Stromal cell of bone marrow (primary cell): ENCODE measurements at places on chromosomes 5 and 9.

DNA sequence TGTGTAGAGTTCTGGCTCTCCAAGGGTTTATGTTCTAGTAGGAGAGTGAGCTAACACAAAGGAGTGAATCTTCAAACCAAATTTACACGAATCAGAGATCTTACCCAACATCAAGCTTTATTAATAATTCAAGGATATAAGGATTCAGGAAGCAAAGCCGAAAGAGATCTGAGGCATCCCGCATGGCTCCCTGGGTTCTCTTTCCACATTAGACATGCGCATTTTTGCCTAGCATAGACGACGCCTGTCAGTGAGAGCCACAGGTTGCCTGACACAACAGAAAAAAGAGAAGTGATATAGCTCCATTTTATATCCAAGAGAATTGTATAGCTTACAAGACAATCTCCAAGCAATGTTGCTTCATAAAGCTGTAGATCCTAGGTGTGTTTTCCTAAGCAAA, 52.6 kb downstream of the ESM1 start:
- no peak for DNase-seq

DNA sequence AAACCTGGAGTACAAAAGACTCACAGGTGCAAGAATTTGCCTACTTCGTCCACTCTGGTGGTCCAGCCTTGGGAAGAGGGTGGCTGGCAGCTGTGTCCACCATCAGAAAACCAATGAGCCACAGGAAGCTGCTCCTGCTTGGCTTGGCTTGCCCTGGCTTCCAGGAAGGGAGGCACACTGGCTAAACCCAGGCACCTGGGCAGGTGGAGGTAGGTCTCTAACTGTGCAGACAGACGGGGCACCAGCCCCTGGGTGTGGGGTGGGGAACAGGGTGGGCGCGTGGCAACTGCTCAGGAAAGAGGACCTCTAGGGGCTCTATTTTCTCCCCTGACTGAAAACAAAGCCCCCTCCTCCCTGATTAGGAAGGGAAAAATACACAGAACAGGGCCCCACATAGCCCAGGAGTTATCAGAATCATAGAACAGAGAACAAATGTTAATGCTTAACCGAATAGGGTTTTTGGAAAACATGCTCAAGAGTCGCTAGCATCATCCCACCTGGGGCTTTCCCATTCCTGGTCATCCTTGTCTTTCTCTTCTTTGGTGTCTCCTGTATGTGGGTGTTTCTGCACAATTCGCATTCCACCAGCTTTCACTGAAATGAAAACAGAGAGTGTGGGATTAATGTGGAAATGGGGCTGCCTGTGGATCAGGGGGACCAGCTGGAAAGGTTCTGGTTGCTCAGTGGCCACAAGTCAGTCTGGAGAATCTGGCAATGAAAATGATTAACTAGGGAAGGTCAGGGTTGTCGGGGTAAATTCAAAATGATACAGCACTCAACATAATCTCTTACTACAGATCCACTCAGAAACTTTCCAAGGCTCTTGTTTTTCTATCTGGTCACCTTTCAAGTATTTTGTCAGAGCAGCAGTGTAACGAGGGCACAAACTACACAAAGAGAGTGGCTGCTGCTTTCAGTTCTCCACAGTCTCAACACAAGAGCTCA, 13.1 kb downstream of the DAP start:
- DNase-seq = no peak

GRCh38 chr5:179769796-179770195, 24.0 kb upstream of the LTC4S start:
- DNase-seq = no peak

DNA sequence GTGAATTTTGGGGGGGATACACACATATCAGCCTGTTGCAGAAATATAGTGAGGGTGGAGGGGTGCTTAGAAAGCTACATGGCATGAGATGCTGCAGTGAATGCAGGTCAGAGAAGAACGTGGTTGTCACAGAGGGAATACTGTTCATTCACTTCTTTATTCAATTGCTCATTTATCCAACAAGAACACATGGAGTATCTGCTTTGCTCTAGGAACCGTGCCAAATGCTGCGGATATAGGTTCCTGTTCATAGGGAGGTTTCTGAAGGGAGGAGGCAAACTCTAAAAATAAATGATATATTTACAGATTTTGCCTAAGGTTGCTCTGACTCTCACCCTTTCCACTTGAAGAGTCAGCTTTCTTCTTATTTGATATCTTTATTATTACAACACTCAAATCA, 444.3 kb upstream of the CLINT1 start:
- DNase-seq = no peak

- no peak for DNase-seq
These were observed 208.8 kb upstream of the IRX2 start for GRCh38 chr5:2960294-2960693.

GRCh38 chr9:127444921-127445850, 6.0 kb downstream of the RPL12 start:
- no peak for DNase-seq

DNA sequence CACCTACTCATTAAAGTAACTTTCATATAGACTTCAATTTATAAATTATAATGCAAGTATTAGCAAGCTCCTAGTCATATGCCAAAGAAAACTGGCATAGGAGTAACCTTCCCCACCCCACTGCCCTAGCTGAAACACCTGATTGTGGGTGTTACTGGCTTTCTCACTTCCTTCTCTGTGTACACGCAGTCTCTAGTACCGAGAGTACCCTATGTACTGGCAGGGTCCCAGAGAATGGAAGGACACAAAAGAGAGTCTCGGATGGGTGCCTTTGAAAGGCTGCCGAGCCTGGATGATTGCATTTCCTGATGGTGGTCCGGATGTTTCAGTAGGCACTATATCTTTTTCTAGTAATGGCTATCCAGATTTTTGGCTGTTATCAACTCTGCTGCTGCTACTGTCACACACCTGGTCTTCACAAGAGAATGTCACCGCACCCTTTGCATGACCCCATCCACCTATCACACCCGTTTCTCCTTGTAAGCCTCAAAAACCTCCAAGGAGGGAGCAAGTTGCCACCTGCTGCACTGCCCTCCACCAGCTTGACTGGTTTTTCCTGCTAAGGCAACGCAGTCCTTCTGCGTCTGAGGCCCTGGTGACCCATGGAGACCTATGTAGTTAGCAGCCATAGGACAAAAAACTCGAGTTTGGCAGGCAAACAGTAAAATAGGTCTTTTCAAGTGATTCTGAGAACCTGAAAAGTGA, 53.8 kb upstream of the CLINT1 start:
- no peak for DNase-seq

- no peak for DNase-seq
These were observed 36.9 kb downstream of the LMX1B start for GRCh38 chr9:126650404-126651341.

DNA sequence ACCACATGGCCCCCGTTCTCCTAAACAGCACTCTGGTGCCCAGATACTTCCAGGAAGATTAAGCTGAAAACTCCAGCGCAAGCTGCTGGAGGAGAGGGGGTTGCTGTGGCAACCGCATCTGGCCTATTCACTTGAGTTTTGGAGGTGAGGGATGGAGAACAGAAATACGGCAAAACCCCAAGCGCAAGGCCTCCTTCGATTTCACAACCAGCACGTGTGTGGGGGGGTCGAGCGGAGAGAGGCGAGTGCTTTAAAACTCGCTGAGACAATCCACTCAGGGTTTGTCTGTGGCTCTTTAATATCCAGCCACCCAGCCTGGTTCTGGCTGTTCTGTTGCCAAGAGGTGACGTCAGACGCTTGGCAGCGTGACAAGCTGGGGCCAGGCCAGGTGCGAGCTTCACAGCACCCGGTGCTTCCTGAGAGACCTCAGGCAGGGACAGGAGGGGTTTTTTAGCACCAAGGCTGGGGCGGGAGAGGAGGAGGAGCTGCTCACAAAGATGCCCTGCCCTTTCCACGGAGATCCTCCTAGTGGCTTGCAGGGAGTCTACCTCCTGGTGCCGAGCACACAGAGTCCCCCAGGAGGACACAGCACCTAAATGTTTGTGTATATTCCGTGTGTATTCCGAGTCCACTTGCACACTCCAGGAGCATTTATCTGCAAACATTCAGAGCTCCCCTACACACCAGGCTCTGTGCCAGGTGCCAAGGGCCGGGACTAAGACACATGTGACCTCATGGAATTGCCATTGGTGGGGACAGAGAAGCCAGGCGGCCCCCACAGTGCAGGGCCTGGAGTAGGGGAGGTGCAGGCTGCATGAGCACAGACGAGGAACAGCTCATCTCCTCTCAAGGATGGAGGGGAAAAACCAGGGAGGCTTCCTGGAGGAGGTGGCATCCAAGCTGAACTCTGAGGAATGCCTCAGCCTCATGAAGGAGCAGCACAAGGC, 194.6 kb downstream of the OLFM1 start:
- DNase-seq = no peak

GRCh38 chr9:85401998-85402397, 339.8 kb downstream of the AGTPBP1 start:
- DNase-seq = no peak

- peak; percentile 19 for DNase-seq
These were observed 80.8 kb downstream of the NTRK2 start for GRCh38 chr9:84750152-84750865.

- no peak for DNase-seq
These were observed 18.2 kb downstream of the SPACA9 start for GRCh38 chr9:132896906-132897305.

GRCh38 chr5:151825445-151825844, 53.7 kb downstream of the G3BP1 start:
- peak; percentile 51 for DNase-seq

GRCh38 chr5:225334-225733, 7.2 kb downstream of the SDHA start:
- no peak for DNase-seq

GRCh38 chr9:114176624-114177291, 21.4 kb downstream of the COL27A1 start:
- DNase-seq = no peak
